ENCODE measurements at places on chromosomes 12 and 14.

DNA sequence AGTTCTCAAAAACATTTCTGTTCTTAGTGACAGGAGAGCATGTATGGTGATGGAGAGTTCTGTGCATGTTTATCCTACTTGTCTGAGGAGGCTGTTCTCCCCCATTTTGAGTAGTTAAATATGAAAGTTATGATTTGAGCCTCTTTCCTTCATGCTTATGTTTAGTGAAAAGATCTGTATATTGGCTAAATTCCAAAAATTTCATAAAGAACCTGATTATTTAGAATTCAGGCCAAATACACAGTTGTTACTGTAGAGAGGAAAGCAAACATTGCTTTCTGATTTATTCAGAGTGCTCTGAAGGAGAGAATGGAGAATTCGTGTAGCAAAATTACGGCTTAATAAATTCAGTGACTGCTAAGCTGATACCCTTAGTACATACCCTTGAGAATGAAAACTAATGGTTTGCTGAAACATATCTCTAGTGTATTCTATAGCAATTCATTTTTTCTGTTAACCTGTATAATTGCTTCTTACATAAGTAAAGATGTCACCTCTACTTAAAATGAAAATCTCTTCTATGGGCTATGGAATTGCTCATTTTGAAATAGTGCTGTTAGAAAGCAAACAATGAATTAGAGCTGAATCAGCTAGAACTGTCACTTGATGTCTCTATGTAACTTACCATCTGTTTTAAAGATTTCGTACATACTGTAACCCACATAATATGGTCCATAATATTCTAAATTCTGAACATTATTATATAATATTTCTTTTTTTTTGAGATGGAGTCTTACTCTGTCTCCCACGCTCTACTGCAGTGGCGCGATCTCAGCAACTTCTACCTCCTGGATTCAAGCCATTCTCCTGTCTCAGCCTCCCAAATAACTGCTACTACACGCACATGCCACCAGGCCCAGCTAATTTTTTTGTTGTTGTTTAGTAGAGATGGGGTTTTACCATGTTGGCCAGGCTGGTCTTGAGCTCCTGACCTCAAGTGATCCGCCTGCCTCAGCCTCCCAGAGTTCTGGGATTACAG lies 417.0 kb upstream of the RGS6 start:
- no peak for DNase-seq

DNA sequence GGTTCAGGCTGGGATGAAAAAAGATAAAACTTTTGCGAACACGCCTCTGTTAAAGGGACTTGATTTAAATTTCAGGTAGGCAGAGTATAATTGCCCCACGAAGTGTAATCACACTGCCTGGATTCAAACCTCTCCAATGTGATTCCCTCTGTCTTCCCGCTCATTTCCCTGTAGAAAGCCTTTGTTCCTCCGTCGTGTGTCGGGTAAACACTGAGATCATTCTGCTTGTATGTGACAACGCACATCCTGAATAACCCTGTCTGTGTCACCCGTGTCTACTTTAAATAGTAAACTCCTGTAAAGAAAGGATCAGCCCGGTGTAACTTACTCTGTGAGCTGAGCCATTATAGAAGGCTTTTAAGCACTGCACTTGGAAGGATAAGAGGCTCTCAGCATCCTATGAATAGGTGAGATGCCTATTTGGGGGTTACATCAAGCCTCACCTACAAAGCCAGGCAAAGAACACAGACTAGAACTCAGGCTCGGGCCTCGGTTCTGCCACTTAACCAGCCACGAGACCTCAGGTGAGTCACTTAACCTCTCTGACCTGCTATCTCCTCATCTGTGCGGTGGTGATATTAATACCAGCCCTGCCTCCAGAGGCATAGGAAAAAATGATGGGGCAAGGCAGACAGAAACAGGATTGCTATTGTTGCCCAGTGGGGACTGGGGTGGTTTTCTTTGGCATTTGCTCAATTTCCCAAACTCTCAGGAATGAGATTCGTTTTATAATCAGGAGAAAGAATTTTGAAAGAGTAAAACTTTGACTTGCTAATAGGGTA lies 74.2 kb downstream of the RBM19 start:
- DNase-seq, result no peak

GRCh38 chr12:25752710-25753309 lies 199.7 kb upstream of the LMNTD1 start:
- no peak for DNase-seq

GRCh38 chr14:103199124-103199523 lies 75.9 kb downstream of the TNFAIP2 start:
- no peak for DNase-seq

DNA sequence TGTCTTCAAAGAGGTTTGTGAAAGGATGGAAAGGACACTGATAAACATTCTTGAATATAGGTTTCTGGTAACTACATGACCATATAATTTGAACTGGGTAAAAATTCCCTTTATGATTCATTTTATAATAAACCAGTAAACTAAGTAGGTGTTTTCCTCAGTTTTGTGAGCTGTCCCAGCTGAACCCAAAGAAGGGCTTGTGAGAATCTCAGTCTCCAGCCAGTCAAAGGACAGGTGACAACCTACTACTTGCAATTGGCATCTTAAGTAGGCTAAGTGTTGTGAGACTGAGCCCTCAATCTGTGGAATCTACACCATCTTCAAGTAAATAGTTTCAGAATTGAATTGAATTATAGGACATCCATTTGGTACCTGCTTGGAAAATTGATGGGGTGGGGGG lies 75.2 kb downstream of the MYF5 start:
- DNase-seq, result no peak

- DNase-seq, result no peak
Measured at GRCh38 chr12:119894916-119895315, 17.8 kb upstream of the CIT start.

- DNase-seq, result peak; percentile 75
Measured at GRCh38 chr12:20629414-20630156, 65.5 kb upstream of the SLCO1C1 start.

DNA sequence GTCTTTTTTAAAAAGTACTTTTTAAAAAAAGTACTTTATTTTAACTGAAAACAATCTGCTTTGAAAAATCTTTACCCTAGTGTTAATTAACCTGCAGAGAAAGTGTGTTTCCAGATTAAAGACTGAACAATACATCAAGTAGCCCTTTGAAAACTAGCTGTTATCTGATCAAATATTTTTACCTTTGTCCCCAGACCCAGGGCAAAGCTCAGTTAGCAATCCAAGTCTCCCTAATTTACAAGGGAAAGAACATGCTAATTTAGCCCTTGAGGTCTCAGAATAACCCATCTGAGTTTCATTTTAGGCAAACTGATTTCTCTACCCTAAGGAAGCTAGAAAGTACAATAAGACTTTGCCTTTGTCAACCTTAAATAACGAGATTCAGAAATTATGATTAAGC lies 91.2 kb downstream of the PPM1H start:
- no peak for DNase-seq

- DNase-seq, result no peak
Measured at GRCh38 chr12:16603260-16603915, 2.6 kb downstream of the LMO3 start.

DNA sequence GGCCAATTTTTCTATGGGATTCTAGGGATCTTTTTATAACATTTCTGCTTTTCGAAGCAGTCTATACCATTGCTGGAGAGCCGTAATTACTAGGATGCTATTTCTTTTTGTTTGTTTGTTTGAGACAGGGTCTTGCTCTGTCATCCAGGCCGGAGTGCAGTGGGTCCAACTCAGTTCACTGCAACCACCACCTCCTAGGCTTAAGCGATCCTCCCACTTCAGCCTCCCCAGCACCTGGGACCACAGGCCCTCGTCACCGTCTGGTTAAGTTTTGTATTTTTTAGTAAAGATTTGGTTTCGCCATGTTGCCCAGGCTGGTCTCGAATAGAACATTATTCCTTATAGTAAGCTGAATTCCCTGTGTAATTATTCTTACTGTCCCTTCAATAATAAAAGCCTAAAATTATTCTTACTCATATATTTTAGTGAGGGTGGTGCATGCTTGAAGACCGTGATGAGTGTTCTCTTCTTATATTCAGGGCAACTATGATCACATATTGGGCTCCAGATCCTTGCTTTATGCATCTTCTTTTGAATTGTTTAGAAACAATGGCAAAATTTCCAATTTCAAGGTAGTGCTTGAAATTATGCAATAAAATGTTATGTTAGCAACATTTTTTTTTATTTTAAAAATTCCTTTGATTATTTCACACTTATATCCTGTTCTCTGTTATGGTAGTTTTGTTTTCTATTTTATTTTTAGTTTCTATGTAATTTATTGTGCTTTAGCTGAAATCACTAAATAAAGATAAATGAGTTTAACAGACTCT lies 66.2 kb downstream of the CRADD start:
- no peak for DNase-seq

GRCh38 chr14:53900499-53900898 lies 56.1 kb downstream of the BMP4 start:
- DNase-seq, result no peak

GRCh38 chr14:23406244-23406643 lies 1.8 kb downstream of the MYH6 start:
- peak; percentile 1 for DNase-seq

DNA sequence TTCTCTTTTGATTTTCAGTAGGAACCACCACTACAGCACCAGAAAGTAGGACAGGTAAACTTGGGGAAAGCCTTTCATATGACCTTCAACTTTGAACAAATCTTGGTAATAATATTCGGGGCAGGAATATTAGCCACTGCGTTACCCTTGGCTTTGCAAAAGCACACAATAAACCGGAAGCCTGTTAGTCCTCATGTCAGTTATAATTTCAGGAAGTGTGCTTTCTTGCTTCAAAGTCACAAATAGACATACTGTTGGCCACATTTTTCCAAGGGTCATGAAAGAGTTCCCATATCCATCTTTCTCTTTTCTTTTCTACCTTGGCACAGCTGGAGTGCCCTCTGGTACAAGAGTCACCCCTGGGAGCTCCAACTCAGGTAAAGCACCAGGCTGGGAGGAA lies 167.2 kb upstream of the CNTN1 start:
- no peak for DNase-seq

DNA sequence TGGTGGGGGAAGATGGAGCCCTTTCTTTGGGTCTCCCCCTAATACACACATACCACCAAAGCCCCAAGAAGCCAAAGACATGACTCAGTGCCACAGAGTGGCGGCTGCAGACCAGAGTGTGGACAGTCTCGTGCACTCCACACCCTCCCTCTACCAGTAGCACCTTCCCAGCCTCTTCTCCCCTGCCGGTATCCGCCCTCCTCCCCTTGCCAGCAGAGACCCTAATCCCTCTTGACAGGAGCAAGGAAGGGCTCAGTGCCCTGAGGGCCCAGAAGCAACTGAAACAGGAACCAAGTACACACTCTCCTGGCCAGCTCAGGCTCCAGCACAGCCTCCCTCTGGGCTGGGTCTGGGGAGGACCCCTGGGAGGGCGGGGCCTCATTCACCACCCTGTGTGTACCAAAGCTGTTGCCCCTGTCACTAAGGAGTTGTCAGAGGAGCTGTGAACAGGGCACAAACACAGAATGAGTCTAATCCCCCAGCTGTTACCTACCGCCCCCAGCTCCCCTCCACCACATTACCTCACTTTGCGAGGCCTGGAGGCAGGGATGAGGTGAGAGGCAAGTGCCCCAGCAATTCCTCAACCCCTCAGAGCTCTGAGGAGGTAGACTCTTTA lies 8.2 kb downstream of the SPRYD3 start:
- DNase-seq, result peak; percentile 58

DNA sequence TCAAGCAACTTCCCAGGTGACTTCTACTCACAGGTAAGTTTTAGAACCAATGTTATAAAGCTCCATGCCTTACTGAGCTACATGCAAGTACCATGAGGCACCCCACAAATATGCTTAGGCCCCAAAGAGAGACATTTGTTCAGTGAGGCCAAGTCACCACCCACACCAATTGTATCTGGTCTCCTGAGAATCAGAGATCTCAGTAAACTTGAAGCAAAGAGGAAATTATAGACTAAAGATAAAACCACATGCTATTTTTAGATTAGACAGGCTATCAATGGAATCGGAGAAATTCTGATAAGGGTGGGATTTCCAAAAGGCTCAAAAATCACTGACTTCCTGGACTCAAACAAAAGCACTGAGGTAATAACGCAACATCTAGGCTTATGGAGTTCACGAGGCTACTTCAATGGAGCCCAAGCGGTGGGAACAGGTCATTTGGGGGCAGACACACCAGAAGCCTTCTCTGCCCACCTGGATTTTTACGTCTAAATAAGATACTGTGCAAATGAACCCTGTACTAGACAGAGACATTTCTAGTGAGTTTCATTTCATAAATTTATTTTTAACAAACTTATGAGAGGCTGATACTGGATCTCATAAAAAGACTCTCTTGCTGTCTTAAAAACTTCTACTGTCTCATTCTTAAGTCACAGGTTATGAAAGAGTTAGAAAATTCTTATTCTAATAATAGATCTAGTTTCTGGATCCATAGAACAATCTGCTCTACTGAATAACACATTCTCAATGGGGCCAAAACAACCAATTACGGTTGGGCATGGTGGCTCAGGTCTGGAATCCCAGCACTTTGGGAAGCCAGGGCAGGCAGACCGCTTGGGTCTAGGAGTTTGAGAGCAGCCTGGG lies 7.7 kb downstream of the SLC15A4 start:
- no peak for DNase-seq

DNA sequence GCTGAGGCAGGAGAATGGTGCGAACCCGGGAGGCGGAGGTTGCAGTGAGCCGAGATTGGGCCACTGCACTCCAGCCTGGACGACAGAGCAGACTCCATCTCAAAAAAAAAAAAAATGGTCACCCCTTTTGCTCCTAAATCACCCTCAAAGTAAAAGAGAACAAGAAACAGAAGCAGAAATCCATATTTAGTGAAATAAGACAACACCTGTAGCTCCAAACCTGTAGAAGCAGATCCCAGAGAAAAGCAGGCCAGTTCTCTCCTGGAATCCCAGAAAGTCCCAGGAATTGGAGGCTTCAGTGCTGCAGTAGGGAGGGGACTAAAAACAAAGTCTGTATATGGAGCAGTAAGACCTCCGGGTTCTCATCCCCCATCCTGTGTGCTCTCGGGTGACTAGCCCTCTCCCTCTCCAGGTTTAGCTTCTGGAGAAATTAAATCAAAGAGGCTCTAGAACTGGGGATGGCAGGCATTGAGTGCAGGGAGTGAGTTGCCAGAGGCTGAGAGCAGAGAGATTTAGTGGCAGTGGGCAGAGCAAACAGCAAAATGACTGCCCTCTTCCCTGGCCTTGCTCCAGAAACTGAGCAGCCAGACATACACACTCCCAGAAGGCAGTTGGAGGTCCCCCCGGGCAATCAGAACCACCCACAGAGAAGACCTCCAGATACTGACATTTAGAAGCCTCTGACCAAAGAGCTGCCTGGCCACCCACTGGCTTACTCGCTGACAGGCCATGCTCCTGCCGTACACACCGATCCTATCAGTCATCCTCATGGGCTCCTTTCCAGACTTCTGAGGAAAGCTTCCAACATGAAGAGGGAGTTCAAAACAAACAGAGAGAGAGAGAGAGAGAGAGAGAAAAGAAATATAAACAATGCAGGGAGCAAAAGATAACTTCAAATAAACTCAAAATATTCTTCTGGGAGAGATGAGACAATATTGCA lies 6.3 kb upstream of the MLXIP start:
- peak; percentile 95 for DNase-seq

Data from fibroblast of skin of back (primary cell).